ENCODE measurements at places on chromosomes 12 and 14. TPM values are rescaled to one million over a fixed set of nuclear protein-coding genes. Genes with fewer than 3 reads are reported as not detected.

The DEPDC4 gene
- 1.5 TPM for total RNA-seq

The PRKD1 gene
- total RNA-seq: not detected

The OTOGL gene
- total RNA-seq: not detected

The CCDC38 gene
- 0.25 TPM for total RNA-seq

The NOS1 gene
- total RNA-seq: not detected
